ENCODE measurements at places on chromosomes 5 and 9.

DNA sequence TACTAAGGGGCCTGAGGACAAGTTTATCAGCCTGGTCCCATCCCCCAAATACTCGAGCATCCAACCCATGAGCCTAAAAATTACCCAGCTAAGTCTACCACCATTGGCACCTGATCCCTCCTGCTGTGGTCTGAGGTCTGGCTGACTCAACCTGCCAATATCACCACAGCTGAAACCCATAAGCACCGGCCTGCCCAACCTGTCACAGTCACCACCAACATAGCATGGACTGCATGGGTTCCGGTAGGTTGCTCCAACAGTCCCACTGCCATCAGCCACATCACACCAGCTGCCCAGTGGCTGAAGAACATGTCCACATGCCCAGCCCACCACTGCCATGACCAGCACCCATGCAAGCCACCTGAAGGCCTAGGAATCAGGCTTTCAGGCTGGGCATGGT lies 495.0 kb downstream of the PRELID2 start:
- no peak for DNase-seq

DNA sequence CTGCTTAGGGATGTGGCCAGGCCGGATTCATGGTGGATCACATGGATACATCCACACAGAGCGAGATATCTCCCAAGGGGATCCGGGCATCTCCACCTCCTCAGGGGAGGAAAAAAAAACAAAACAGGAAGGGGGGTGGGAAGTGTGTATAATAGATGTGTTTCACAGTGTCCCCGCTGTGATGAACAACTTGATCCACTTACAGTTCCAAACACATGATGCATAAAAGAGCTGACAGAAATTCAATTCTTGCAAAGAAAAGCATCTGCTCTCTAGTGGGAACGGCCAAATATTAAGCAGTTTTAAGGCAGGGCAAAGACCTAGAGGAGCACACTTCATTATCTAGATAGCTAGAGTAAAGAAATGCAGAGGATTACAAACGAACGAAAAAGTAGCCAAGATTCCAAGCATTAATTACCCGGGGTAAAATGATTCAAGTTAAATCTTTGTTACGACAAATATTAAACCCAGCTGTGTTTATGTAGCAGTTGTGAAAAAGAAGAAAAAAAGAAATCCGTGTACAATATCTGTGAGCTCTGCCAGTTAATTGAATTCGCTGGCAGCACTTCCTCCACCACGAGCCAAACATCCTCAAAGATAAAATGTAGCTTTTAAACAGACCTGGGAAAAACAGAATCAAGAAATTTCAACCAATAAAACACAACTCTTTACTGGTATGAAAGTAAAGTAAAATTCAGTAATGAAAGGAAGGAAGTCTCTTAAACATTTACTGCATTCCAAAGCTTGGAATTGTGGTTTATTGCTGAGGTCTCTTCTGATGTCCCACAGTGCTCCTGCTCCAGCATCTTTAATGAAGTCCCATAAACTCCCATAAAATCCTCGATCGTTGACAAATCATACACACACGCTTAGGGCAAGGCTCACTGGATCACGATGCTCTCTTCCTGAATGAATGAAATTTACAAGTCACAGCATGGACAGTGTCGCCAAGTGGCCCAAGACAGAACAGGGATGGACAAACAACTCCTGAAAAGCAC lies 213.0 kb downstream of the CRB2 start:
- DNase-seq = peak; percentile 89

GRCh38 chr9:80755586-80755985 lies 933.8 kb downstream of the TLE1 start:
- no peak for DNase-seq

- DNase-seq = peak; percentile 44
Measured at GRCh38 chr5:160169326-160169725, 50.1 kb upstream of the PWWP2A start.

GRCh38 chr5:168002116-168002515 lies 289.3 kb upstream of the WWC1 start:
- DNase-seq = no peak

Data from muscle of leg (tissue), 16 donors.